CD4-positive, alpha-beta T cell treated with Interleukin-6 for 4 hours (primary cell): ENCODE measurements at places on chromosomes 11 and 22.

DNA sequence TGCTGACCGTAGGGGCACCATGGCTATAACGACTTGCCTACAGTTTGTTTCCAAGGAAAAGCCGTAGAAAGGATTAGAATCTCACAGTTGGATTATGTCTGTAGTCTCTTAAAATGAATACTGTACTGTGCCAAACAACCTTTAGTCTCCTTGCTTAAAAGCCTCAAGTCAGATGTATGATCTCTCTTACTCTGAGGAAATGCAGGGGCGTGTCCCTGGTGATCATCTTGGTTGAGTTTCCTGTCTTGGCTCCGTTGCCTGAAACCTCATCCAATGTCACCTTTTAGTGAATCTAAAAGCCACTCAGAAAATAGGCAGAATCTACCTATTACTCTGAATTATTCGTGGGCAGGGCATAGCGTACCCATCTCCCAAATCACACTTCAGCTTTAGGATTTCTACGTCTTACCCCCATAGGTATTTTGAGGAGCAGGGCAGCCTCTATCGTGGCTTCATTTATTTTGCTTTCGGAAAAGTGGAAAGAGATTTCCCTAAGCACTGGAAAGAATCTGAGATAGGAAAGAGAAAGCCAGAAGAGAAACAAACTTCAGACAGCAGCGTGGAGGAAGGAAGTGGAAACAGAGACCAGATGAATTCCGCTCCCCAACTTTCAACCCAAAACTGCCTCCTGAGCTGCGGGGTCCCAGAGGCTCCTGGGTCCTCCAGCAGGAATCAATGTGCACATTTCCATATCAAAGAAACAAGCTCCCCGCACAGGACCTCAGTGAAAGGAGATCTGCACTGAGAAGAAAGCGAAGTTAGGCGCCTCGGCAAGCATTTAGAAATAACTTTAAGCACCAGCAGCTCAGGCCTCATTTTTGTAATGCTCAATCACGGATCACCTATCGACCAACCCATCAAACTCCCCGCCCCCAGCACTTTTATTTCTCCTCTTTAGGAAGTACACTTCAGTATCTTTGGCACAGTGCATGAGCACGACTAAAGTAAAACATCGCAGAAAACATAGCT lies 245.8 kb downstream of the ETS1 start:
- DNase-seq = peak; percentile 81

- DNase-seq = no peak
Observed at GRCh38 chr11:61403658-61404057, 11.3 kb downstream of the TMEM216 start.

DNA sequence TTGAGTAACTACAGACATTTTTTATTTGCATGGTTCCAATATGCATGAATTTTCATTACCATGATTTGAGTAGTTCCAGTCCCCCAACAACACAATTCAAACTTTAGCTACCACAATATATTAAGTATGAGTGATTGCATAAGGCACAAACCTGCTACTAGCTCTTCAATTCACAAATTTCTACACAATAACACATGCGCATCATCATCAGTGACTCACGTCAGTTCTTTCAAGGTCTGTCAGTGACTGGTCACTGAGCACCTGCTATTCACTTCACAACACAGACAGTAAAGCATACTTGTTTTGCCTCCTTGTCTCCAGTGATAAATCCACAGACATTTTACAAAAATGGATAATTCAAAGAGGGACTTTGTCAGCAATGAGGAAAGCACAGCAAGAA lies 435.1 kb upstream of the CCDC90B start:
- DNase-seq = no peak

GRCh38 chr11:2681408-2682145 lies 18.2 kb downstream of the KCNQ1OT1 start:
- DNase-seq = no peak

GRCh38 chr11:133787379-133788141 lies 57.8 kb downstream of the SPATA19 start:
- no peak for DNase-seq

- DNase-seq = no peak
Observed at GRCh38 chr11:27201454-27202302, 161.1 kb downstream of the BBOX1 start.

GRCh38 chr22:18032455-18033101 lies 8.2 kb upstream of the MICAL3 start:
- DNase-seq = no peak

DNA sequence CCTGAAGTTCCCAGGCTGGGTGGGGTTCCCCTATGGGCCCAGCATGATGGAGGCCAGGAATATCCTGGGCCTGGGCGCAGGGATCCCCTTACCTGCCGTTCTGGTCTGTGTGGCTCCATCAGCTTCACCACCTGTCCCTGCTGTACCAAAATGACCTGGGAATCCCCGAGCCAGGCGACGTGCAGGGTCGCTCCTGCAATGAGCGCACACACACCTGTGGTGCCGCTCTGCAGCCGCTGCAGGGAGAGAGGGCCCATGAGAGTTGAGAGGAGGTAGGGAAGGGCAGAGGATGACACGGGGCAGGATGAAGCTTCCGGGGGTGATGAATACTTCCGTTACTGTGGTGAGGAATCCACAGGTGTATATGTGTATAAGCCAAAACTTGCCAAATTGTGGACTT lies 21.6 kb downstream of the PPM1F start:
- no peak for DNase-seq

GRCh38 chr11:117702946-117703598 lies 93.9 kb downstream of the DSCAML1 start:
- DNase-seq = no peak

DNA sequence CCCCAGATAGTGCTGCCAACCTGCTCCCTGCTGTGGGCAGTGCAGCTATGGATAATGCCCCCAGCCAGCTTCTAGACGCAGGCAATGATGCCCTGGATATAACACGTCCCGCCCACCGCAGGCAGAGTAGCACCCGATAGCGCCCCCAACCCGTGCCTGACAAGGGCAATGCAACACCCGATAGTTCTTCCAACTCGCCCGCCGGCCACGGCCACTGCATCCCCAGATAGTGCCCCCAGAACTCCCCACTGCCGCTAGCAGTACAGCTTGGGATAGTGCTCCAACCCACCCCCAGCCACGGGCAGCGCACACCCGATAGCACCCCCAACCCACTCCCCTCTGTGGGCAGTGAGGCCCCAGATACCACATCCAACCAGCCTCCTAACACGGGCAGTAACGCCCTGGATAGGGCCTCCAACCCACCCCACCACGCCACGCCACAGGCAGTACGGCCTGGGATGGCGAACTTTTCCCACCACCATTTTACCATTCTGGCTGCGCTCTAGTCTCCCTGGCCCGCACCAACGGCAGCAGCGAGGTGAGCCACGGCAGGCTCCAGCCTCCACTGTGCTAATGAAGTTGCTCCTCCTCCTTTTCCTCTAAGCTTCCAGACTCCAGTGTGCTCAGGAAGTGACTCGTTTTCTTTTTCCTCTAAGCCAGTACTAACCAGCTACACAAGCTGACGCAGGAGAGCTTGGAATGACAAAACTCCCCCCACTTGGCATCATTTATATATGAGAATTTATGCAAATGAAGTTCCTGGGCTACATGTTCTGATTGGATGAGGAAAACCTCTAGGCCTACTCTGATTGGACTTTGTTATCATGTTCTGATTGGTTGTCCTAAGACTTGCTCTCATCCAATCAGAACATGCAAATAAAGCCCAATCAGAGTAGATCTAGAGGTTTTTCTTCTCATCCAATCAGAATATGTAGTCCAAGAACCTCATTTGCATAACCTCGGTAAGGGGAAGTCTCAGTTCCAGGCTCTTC lies 3.0 kb upstream of the RFPL3 start:
- no peak for DNase-seq

GRCh38 chr11:64233913-64234586 lies at the start of gene VEGFB:
Gene VEGFB, plus strand, starts transcription at chr11:64234584. Its CDS starts 250 bp downstream, at chr11:64234834.
- peak; percentile 85 for DNase-seq

GRCh38 chr22:23722724-23723123 lies 28.2 kb downstream of the ZNF70 start:
- DNase-seq = no peak

- DNase-seq = no peak
Observed at GRCh38 chr22:37253126-37253660, 9.1 kb upstream of the RAC2 start.

DNA sequence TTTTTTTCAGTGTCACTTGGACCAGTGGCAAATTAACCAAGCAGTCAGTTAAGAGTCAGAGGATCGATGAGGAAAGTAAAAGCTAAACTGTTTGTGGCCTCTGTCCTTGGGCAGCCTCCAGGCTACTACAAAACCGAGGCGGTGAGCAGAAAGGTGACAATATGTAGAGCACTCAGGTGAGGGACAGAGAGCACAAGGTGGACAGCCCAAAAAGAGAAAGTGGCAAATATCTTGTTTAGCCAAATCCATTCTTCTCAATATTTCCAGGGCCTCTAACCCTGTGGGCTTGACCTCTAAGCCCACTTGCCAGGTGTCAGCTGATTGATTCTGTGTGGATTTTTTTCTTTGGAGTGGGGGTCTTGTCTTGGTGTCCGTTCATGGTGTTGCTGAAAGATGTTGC lies 4202.2 kb upstream of the OR11H1 start:
- no peak for DNase-seq
